ENCODE measurements at places on chromosomes 13 and 19.

- no peak for DNase-seq
These were observed 4.2 kb upstream of the B3GLCT start for GRCh38 chr13:31195616-31196015.

GRCh38 chr13:90752070-90752469 lies 595.4 kb upstream of the MIR17HG start:
- no peak for DNase-seq

GRCh38 chr13:48806522-48806921 lies 152.8 kb downstream of the CYSLTR2 start:
- no peak for DNase-seq

DNA sequence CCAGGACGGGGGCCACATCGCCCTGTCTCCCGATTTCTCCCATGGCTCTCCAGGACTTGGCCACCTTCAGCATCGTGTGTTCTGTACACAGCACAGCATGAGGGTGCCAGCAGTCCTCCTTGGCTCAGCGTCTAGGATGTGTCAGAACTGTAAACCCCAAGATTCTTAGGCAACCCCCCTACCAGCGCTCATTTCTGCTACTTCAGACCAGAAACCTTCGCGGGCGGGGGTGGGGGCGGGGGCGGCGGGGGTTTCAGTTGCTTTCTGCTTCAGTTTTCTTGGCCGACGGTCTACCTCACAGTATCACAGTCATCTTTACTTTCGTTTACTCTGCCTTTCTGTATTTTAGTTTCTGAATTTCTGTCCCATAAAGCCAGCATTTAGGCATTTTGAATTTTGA lies 82.4 kb downstream of the GGACT start:
- DNase-seq, result peak; percentile 8

- DNase-seq, result no peak
These were observed 85.7 kb downstream of the SHISA2 start for GRCh38 chr13:25966086-25966485.

- no peak for DNase-seq
These were observed 7.6 kb downstream of the PNKP start for GRCh38 chr19:49859682-49860335.

DNA sequence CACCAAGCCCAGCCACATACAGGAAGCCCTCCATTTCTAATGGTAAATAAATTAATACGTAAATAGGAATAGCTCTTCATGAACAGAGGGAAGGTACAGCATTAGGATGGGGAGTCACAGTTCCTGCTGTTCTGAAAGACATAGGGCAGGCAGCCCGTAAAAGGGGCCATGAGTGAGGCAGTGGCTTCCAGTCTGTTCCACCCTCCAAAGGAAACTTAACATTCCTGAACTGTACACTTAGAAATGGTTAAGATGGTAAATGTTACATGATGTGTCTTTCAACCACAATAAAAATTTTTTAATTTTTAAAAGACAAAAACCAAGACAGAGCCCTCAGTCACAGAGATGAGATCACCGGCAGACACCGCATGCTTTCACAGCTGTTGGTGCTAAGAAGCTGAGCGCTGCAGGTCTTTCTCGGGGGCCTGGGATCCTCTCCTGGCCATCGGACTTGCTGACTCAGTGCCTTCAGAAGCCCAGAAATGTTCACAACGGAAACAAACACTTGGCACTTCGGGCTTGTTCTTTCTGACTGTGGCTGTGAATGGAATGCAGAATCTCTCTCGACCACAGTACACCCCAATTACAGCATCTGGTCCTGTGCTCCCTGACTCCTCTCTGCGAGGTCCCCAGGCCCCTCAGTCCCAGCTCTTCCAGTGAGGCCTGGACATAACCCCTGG lies 36.4 kb downstream of the EPS15L1 start:
- no peak for DNase-seq
